ENCODE measurements at places on chromosomes 1 and 21. TPM values are rescaled to one million over a fixed set of nuclear protein-coding genes. Genes with fewer than 3 reads are reported as not detected.

Gene ROR1
- 0.67 TPM for polyA plus RNA-seq

Gene UTS2
- not detected for polyA plus RNA-seq

GRCh38 chr1:33358114-33358794 is 37.4 kb upstream of the A3GALT2 start:
- no peak for DNase-seq

DNA sequence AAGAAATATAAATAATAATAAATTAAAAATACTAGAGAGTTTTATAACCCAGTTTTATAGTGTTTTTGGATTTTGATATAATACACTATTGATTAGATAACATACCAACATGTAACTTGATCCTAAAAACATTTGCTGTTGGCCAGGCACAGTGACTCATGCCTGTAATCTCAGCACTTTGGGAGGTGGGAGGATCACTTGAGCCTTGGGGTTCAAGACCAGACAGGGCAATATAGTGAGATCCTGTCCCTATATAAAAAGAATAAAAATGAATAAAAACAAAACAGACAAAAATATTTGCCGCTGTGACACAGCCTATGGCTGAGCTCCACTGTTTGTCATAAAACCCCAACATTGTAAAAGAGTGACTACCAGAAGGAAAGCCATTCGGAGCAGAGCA is 26.1 kb downstream of the VPS13D start:
- no peak for DNase-seq

Gene F13B
- 0.41 TPM for polyA plus RNA-seq

GRCh38 chr1:14733048-14733778 is 134.7 kb downstream of the KAZN start:
- DNase-seq: peak; percentile 8

GRCh38 chr21:38885909-38886308 is 80.2 kb downstream of the ETS2 start:
- no peak for DNase-seq

DNA sequence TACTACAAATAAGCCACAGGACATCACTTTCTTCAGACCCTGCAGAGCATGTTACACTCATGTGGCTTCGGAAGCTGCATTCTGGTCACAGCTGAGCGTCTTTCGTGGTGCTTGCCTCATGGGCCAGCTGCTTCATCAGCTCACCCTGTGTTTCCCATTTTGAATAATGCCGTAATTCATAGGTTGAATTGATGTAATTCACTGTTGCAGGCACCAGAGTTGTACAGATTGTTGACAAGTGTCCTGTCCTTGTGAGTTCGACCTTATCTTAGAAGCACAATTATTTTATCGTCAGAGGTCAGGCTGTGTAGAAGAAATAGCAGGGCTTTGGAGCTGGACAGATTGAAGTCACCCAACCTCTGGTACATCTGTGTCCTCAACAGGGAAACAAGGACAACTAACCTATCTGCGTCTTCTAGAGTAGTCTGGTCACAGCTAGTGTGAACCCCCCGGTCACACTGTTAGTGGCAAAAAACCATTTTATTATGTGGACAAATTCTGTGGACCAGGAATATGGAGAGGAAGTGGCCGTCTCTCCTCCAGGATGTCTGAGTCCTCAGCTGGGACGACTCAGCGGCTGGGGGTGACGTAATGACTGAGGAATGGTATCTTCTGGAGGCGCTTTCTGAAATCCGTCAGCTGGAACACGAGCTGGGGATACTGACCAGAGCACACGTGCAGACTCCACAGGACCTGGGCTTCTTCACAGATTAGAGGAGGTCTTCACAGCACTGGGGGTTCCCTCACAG is 17.8 kb downstream of the PKNOX1 start:
- DNase-seq: no peak

Gene ORC1
- 7.0 TPM for polyA plus RNA-seq

Gene RSPO1
- polyA plus RNA-seq: not detected

GRCh38 chr1:236800002-236800620 is 5.0 kb downstream of the MTR start:
- no peak for DNase-seq

DNA sequence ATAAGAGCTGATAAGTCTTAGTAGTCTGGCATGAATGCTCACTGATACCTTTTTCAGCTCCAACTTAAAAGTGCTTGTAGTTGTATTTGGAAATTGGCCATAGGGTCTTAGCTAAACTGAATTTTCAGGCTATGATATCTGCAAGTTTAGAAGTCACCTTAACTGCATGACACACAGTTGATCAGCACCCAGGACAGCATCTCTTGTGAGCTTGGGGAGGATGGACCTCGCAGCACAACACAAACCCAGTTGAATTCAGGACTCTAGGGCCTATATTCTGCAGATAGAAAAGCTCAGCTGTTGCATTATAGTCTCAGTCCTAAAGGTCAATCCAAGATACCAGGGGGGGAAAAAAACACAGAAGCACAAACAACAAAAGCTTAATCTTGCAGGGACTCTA is 394.3 kb downstream of the KCNH1 start:
- DNase-seq: no peak

GRCh38 chr1:15177710-15178166 is 24.2 kb downstream of the TMEM51 start:
- DNase-seq: no peak

Gene TMCC2
- polyA plus RNA-seq: 0.26 TPM

DNA sequence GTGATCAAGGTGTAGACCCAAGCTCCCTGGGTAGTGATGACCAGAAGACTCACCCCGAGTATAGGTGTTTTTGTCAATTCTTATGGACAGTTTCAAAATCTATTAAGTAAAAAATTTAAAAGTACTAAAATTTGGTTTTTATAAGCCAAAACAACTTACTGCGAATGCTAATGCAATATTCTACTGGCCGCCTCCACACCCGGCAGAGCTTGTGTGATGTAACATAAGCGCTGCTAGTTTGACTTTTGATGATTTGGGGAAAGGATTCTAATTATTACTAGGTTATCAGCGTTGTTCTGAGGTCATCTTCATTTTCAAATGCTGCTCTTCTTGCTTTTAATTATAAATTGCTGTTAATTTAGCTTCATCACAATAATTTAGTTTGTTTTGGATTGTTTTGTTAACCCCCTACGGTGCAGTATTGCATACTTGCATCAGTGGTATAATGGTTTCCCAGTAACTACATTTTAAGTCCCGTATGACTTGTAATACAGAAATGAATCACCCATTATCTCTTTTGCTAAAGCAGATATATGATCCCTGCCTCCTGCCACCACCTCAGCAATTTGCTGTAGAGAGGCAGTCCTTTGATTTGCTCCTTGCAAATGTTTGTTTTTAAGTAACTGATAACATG is 178.0 kb downstream of the SDCCAG8 start:
- DNase-seq: no peak

GRCh38 chr1:154716011-154716410 is 108.0 kb upstream of the ADAR start:
- DNase-seq: no peak

Gene FCRL4
- not detected for polyA plus RNA-seq

Gene ZNF683
- not detected for polyA plus RNA-seq

Gene OR6K3
- polyA plus RNA-seq: not detected

DNA sequence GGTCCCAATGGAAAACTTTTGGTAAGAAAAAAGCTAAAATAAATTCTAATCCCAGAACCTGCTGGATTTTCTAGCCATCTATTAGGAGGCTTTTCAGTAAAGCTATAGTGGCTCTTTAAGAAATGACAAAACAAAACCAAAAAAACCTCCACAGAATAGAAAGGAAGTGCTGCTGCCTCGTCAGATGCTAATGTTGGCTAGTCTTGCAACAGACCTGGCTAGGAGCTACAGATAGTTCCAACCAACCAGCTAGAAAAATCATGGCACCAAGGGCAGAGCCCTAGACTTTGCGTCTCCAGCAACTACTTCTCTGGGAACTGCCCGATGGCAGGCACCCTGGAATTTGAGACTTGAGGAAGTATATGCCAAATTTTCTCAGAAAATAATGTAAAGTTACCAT is 7.6 kb downstream of the CD101 start:
- DNase-seq: no peak

DNA sequence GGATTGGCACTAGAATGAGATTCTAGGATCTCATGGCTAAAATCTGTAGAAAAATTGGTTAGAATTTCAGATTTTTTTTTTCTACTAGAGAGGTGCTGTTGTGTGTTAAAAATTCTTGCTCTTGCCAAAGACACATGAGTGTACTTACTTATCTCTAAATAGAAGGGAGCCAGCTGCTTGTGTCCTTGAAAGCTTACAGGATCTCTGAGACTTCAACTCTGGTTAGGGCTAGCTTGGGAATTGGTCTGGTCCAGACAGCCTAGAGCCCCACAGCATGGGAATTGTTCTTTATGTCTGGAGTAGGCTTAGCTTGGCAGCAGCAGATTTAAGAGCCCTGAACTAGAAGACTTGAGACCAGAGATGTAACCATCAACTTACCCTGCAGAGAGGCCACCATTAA is 37.3 kb downstream of the MACO1 start:
- no peak for DNase-seq

- no peak for DNase-seq
Measured at GRCh38 chr1:190067592-190067991, 410.1 kb downstream of the BRINP3 start.

- peak; percentile 66 for DNase-seq
Measured at GRCh38 chr1:89125913-89126580, at the start of gene GBP2. Gene GBP2, minus strand, starts transcription at chr1:89126114. Its CDS starts 4,148 bp downstream, at chr1:89121966.
